ENCODE measurements at places on chromosomes 1 and 21.
A peak's percentile ranks its signal among the peaks of the same experiment; 100 is the strongest.

GRCh38 chr21:38923429-38923828 lies 117.7 kb downstream of the ETS2 start:
- DNase-seq = no peak

DNA sequence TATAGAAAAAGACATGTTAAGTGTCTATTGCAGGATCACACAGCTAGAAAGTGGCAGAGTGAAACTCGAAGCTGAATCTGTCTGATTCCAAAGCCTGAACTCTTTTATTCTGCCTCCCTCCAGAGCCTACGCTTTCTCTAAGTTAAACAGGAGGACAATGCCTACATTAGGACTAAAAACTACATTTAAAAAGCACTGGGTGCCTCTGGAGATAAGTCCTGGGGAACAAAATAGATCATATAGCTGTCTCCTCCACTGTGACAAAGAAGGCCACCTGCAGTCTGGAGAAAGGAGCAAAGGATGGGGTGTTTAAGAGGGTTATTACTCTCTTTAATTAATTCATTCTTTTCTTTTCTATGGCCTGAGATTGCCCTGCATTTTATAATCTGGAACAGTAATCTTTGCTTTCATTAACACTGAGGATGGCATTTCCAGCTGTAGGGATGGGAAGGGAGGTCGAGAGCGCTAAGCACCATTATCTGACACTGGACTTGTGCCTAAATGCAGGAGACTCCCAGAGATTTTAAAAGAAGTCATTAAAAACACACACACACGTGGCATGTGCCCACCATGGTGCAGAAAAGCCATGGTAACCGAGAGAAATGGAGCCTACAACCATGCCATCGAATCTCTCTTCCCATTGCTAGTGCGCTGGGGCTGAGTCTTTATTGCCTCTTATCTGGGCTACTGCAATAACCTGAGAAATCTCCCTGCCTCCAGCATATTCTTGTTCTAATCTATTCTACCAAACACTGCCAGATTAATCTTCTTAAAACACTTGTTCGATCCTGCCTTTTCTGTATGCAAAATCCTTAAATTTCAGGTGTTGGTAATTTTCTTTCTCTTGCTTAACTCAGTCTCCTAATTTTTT lies 92.2 kb downstream of the PLXNA2 start:
- DNase-seq = no peak

GRCh38 chr21:29146726-29147125 lies 16.3 kb downstream of the MAP3K7CL start:
- no peak for DNase-seq

GRCh38 chr1:212987702-212988322 lies 27.9 kb downstream of the ANGEL2 start:
- no peak for DNase-seq

DNA sequence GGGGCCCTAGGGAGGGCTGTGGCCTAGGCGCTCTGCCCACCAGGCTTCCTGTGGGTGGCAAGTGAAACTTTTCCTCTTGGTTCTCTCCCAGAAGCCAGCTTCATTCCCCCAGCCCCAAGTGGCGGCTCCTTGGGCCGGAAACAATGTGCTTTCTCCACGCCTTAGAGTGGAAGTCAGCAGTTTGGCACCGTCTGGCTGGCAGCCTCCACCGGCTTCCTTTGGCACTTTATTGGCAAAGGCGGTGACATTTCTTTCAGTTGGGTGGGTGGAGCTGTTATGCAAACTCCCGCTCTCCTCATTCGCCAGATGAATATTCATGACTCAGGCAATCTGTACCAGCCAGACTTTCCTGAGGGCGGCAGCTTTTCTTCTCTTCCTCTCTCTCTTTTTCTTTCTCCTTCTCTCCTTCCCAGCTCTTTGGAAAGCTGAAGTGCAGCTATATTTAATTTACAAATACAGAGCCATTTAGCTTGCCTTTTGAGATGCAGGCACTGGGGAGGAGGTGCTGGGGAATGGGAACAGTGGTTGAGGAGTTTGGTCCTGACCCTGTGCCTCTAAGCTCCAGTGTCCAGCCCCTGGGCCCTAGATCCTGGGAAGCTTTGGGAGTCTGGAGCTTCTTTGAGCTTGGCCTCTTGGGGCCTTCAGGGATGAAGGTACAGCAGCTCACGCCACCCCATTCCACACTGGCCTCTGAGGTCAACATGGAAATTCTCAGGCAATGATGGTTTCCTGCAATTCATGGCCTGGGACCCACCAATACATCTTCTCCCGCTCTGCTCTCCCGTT lies 67.8 kb upstream of the POU3F1 start:
- DNase-seq = no peak

GRCh38 chr1:38804062-38804886 lies 55.3 kb downstream of the RRAGC start:
- DNase-seq = no peak

DNA sequence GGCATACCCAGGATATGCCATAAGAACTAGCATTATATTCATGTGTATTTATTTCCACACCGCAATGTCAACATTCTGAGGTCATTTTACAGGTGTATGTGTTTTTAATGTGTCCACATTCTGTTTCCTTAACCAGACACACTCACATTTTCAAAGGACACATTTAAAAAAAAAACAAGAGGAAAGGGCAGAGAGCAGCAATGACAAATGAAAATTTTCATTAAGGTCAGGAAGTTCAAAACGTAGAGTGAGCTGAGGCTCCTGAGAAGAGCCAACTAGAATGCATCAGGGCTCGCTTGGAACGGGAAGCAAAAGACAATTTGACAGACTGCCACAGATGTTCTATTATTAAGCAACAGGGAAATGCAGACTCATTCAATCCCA lies 4.8 kb upstream of the GNPAT start:
- DNase-seq = no peak

GRCh38 chr1:16721871-16722641 lies 18.3 kb upstream of the RNU1-4 start:
- no peak for DNase-seq

GRCh38 chr21:16418226-16418625 lies 688.4 kb downstream of the USP25 start:
- no peak for DNase-seq

GRCh38 chr1:5949085-5949760 lies 43.0 kb downstream of the NPHP4 start:
- DNase-seq = no peak

DNA sequence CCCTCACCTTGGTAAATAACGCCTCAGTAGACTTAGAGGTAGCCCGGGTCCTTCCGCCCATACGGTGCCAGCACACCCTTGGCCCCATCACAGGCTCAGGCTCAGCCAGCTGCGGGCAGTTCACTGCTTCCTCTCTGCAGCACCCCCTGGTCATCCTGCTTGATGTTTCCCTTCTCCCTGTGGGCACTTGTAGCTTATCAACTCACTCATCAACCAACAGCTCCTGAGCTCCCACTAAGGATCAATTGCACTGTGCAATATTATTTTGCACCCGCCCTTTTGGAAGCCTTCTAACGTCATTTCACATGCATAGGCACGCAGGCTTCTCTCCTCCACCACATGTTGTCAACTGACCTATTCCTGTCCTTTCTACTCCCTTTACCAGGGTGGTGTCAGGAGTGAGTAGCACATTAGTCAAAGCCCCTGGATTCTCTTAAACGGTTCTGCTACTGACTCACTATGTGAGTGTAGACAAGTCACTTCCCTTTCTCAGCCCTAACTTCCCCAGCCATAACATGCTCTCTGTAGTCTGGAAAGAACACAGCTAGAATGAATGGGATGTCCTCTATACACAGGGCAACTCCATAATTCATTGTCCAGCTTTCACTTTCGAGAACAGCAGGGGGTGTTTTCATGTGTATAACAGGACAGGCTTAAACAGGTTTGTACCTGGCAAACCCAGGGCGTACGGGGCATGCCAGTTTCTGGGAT lies 47.1 kb upstream of the IRF2BP2 start:
- peak; percentile 20 for DNase-seq

- DNase-seq = no peak
Measured at GRCh38 chr1:229938551-229938950, 128.5 kb upstream of the GALNT2 start.

DNA sequence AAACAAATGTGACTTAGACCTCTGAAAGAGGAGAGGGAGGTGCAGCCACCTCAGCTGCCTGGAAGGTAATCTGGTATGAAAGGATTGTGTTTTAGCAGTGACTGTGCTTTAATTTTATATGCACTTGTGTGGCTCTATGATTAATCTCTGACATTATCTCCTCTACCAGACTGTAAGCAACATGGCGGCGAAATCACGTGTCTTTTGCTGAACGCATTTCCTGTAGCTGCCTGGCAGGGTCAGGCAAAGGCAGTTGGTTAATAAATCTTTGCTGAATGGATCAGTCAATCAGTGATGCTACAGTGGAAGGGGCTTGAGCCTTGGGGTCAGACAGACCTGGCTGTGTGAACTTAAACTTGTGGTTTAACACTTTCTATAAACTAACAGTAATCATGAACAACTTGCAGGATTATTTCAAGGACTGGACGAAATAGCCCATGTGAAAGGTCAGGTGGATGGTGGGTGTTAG lies 96.9 kb downstream of the ADSS2 start:
- no peak for DNase-seq

GRCh38 chr1:44347280-44347679 lies 7.8 kb downstream of the ERI3 start:
- DNase-seq = no peak

DNA sequence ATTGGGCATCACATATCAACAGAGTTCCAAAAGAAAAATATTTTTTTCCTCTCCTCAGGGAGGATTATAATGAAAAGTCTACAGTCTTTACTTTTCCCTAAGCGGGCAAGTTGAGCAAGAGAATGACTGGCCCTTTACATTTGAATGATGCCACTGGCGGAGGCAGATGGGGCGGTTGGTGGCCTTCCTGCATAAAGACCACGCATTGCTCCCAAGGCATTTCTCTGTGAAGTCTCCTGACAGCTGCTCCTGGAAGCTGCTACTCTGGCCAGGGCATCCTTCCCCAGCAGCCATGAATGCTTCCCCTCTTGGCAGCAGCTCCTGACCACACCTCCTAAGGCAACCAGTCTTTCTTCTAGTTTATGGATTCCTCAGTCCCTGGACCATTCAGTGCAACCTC lies 161.1 kb upstream of the RRP15 start:
- no peak for DNase-seq

- no peak for DNase-seq
Measured at GRCh38 chr1:99852648-99853047, 2.5 kb downstream of the AGL start.

- DNase-seq = no peak
Measured at GRCh38 chr1:68293609-68294366, 61.5 kb upstream of the WLS start.

DNA sequence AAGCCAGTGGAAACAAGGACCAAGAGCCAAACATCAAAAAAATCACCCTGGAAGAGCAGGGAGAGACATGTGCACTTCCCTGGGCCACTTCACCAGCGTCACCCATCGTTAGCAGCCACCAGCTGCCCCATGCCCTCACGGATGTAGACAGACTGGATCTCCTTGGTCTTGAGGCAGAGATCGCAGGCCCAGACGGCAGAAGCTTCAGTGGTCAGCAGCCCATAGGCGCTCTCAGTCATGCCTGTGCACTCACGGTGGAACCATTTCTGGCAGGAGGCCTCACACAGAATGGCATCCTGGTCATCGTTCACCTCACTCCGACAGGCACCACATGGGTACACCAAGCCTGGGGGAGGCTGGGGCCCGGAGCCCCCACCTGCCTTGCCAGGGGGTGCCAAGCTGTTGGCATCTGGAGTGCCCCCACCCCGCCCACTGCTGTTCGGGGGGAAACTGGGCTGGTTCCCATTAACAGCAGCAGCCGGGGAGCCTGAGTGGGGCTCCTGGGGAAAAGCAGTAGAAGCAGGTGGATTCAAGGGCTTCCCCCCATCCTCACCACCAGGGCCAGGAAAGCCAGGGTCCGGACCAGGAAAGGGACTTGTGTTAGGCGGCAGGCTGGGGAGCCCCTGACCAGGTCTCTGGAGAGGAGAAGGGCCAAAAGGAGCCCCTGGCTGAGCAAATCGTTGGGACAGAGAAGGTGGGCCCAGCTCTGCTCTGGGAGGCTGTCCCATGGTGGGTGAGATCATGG lies 2.7 kb downstream of the PYGO2 start:
- DNase-seq = no peak

- no peak for DNase-seq
Measured at GRCh38 chr1:150018165-150018564, 7.6 kb upstream of the OTUD7B start.

GRCh38 chr1:227508431-227508830 lies 54.9 kb upstream of the ZNF678 start:
- no peak for DNase-seq

- DNase-seq = peak; percentile 58
Measured at GRCh38 chr1:179121159-179121938, 39.5 kb downstream of the TOR3A start.

GRCh38 chr1:31617916-31618746 lies 642 bp downstream of the HCRTR1 start:
- peak; percentile 42 for DNase-seq

DNA sequence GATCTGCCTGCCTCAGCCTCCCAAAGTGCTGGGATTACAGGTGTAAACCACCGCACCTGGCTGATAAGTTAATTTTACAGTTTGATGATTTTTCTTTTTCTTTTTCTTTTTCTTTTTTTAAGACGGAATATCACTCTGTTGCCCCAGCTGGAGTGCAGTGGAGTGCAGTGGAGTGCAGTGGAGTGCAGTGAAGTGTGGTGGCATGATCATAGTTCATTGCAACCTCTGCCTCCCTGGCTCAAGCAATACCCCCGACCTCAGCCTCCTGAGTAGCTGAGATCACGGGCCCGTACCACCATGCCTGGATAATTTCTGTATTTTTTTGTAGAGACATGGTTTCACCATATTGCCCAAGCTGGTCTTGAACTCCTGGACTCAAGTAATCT lies 84.4 kb upstream of the CXADR start:
- no peak for DNase-seq

- peak; percentile 76 for DNase-seq
Measured at GRCh38 chr1:235326719-235327558, 1.0 kb downstream of the ARID4B start.

DNA sequence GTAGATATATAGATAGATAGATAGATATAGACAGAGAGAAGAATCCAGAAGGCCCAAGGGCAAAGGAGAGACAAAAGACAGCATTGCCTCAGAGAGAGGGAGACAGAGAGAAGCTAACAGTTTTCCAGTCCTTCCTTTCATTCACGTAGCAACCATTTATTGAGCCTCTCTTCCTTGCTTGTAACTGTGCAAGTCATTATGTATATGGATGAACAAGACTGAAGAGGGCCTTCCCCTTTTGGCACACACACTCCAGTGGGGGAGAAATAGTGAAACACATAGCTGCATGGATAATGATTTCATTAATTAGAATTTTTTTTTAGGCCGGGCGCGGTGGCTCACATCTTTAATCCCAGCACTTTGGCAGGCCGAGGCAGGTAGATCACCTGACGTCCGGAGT lies 74.8 kb upstream of the PUM1 start:
- no peak for DNase-seq

- DNase-seq = no peak
Measured at GRCh38 chr1:112583366-112583765, 35.6 kb downstream of the ST7L start.

Data from CD4-positive, alpha-beta T cell treated with Interleukin-17A for 1 hour (primary cell).